ENCODE measurements at places on chromosomes 16 and 17.

DNA sequence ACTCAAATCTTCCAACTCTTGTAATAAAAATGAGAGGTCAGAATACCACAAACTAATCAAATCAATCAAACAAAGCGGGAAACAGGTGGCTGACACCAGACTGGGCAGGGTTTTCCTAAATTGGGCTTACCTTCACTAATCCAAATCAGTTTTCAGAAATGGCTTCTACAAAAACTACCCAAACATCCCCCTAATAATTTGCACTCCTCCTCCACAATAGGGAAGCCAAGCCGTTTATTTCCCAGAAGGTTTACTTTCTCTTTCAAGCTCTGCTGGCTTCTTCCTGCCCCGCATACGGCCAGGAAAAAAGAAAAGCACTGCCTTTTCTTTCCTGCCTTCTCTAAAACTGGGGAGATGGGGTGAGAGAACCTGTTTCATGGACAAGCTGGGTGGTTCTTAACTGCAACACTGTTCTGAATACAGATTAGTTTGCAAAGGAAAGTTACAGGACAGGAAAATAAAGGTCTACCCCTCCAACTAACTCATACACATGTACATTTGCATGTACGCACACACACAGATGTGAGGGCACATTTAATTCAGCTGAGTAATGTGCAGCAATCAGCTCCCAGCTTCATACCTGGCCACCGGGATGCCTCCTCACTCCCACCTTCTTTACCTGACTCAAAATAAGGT lies 9.2 kb downstream of the STAT3 start:
- DNase-seq = no peak

DNA sequence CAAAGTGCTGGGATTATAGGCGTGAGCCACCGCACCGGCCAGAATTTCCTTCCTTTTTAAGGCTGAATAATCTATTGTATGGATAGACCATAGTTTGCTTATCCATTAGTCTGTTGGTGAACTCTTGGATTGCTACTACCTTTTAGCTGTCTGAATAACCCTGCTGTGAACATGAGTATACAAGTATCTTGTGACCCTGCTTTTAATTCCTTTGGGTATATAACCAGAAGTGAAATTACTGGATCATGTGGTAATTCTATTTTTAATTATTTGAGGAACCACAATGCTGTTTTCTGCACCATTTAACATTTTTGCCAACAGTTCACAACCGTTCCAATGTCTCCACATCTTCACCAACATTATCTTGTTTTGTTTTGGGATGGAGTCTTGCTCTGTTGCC lies 4.6 kb upstream of the OTOA start:
- no peak for DNase-seq

DNA sequence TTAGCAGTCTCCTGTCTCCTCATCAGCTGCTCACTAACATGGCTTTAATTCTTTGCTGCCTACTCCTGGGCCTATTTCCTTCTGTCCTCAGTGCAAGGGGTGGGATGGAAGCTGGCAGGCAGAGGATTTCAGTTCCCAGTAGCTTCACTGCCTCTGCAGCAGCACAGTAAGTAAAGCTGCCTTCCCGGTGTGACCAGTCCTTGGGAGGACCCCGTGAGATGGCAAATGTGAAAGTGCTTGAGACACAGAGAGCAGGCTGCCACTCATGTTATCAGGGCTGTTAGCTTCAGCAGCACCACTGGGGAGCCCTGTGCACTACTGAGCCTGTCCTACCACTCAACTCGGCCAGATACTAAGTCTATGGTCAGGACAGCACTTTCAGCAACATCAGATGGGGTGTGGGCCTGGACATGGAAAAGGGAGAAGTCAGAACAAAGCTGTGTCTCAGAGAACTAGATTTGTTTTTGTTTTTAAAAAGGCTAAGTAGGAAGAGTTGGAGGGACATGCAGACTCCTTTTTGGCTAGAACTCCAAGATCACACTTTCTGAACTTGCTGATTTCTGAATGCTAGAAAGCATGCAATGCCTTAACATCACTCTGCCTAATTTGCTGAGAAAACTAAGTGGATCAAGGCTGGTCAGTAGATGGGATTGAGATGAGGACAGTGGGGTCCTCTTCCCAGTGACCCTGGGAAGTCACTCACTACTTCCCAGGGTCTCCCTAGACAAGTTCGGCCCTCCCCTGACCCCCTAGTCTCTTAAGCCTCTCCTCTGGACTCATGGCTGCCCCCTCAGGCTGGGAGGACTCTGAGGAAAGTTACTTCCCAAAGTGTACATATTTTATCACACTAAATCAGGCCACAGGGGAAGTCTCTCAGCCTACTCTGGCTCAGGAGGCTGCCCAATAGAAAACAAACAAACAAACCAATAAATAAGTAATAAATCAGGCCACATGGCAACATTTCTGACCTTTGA lies 1.1 kb downstream of the ACSF2 start:
- DNase-seq = peak; percentile 47

DNA sequence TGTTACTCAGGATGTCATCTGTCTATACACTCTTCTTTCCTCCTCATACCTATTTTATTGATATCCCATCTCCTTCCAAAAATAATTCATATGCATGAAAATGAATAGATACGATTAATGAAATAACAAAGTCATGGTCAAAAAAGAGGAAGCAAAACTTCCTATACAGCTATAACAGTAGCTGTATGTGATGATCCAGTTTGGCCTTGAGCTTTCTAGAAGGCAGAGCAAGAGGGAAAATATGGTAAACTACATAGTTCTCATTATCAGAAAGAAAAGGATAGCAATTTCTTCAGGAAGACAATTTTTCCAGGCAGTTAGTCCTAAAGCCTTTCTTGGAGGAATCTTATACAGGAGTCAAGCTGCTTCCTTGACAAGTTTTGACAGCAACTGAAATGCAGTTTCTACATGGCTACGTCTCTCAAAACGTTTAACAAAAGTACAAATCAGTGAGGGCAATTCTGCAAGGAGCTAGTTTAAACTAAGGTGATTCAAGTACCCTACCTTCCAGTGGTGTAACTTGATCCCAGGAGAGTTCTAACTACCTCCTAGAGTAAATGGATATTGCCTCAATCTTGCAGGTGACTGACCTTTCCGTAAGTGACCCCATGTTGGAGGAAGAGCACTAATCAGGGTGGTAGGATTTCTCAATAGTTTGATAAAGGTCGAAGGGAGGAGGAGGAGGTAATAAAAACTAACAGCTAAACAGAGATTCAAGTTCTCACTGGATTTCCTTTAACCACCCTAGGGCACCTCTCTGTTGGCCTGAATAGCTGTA lies 1.0 kb downstream of the SPAG5 start:
- DNase-seq = no peak

DNA sequence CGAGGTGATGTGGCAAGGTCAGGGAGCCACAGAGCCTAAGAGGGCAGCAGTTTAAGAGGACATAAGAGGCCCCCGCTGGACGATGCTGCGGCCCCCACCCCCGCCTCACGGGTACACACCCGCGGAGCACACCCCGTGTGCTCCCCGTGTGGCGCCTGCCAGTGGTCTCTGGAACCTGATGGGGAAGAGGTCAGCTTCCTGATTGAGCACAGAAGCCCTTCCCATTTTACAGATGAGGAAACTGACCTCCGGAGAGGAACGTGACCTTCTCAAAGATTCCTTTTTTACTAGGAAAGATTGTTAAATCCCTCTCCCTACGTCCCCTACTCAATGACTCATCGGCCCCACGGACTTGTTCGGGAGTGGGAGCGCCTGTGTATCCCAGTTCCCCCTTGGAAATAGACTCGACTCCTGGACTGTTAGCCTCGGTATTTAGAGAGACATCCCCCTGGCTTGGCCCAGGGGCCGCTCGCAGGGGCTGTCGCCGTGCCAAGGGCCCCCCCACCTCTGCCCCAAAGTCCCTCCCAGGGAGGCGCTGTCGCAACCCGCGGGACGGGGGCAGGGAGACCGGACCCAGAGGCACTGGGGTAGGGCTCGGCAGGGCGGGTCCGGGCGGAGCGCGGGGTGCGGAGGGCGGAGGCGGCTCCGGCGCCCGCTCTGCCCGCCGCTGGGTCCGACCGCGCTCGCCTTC lies at the start of gene ABCC3:
ABCC3 (plus strand) TSS at position 658 of the 691 bp plus-strand sequence. CDS start 56 bp downstream, outside the sequence.
- peak; percentile 22 for DNase-seq

GRCh38 chr17:50042211-50042610 lies 13.7 kb upstream of the ITGA3 start:
- no peak for DNase-seq

GRCh38 chr17:74117999-74118421 lies 85.5 kb upstream of the RPL38 start:
- DNase-seq = no peak

DNA sequence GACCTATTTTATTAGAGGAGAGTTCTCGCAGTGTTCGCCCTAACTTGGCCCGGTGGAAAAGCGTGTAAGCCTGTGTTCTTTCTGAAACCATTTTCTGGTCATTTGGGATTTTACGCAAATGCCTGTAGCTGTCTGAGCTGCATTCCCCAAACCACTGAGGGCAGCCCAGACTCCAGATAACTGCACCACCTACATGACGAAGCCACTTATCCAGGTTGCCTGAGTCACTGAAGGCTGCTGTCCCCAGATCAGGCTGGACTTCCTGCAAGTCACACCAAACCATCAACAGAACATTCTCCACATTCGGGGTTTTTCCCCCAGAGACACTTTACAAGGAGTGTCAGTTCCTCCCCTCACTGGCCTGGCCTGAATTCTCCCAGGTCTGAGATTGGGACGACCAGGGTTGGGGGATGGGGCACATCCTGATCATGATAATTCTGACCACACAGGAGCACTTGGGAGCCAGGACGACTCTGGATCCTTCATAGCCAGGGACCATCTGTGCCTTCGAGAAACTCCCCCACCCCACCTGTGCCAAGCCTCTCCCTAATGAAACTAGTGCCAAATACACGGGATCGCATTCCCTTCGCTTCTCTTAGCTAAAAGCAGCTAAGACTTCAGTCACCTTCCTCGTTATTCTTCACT lies 2.3 kb downstream of the RPRML start:
- no peak for DNase-seq

- no peak for DNase-seq
Observed at GRCh38 chr17:73262676-73263642, 1.3 kb upstream of the CPSF4L start.

DNA sequence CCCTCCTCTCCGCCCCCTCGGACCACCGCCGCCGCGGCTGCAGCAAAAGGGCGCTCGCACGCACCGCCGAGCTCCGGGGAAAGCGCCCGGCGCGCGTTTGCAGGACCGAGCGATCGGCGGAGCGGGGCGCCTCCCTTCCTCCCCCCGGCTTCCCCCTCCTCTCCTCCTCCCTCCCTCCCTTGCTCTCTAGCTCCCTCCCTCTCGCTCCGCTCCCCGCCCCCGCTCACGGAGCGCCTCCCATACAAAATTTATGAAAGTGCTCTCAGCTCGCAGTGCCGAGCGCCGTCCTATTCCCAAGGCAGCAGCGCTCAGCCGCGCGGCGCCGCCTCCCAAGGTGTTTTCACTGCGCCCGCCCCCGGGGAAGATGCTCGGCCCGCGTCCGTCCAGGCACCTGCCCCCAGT lies at the start of gene RTN4RL1:
RTN4RL1 (minus strand) TSS at position 115 of the 402 bp plus-strand sequence. CDS start 469 bp downstream, outside the sequence.
- no peak for DNase-seq

- DNase-seq = no peak
Observed at GRCh38 chr17:76365256-76365903, 11.7 kb upstream of the PRPSAP1 start.

DNA sequence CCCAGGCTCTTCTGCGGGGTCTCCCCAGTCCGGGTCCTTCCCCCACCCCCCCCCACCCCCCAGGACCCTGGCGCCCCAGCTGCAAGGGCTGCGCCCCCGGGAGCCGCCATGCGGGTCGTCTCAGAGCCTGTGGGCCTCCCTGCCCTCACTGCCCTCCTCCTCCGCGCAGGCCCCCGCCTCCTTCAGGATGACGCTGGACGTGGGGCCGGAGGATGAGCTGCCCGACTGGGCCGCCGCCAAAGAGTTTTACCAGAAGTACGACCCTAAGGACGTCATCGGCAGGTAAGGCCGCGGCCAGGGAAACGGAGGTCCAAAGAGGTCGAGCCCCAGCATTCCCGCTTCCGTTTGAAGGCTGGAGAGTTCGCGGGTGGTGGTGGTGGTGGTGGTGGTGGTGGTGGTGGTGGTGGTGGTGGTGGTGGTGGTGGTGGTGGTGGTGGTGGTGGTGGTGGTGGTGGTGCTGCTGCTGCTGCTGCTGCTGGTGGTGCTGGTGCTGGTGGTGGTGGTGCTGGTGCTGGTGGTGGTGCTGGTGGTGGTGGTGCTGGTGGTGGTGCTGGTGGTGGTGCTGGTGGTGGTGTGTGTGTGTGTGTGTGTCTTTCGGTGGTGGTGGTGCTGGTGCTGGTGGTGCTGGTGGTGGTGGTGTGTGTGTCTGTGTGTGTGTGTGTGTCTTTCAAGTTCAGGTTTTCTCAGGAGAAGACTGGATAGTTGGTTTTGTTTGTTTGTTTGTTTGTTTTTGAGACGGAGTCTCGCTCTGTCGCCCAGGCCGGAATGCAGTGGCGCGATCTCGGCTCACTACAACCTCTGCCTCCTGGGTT lies 615 bp downstream of the PHKG2 start:
- DNase-seq = peak; percentile 32

DNA sequence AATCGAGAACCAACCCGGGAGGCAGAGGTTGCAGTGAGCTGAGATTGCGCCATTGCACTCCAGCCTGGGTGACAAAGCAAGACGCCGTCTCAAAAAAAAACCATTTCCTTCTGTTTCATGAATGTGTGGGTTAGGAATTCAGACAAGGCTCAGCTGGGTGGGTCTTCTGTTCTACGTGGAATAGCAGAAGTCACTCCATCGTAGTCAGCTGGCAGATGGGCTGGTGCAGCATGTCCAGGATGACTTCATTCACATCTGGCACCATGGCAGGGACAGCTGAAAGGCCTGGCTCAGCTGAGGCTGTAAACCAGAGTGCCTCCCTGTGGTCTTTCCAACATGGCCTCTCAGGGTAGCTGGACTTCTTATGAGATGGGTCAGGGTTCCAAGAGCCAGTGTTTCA lies 89.0 kb downstream of the C17orf67 start:
- DNase-seq = no peak

- DNase-seq = no peak
Observed at GRCh38 chr17:58215685-58216084, 3.4 kb downstream of the MKS1 start.

DNA sequence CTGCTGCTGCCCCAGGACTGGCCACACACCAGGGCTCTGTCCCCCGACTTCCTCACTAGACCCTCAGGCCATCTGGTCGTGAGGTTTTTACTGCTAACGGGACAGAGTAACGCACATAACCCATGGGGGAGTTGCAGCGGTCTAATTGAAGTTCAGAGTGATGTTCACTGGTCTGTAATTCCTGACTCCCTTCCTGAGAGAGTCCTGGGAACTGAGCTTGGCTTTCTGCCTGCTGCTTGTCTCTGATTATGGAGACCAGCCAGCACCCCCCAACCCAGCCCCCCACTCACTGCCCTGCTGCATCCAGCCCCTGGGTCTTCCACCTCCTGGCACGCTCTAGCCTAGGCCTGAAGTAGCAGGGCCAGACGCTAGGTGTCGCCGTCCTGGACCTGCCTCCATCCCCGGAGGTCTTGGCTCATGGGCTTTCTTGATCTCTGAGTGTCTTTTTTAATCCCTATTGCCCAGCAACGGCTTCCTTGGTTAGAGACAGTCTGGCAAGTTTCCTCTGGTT lies 192.9 kb downstream of the CCDC182 start:
- DNase-seq = peak; percentile 20
